ENCODE measurements at places on chromosomes 12 and 14. TPM values are rescaled to one million over a fixed set of nuclear protein-coding genes. Genes with fewer than 3 reads are reported as not detected.

DNA sequence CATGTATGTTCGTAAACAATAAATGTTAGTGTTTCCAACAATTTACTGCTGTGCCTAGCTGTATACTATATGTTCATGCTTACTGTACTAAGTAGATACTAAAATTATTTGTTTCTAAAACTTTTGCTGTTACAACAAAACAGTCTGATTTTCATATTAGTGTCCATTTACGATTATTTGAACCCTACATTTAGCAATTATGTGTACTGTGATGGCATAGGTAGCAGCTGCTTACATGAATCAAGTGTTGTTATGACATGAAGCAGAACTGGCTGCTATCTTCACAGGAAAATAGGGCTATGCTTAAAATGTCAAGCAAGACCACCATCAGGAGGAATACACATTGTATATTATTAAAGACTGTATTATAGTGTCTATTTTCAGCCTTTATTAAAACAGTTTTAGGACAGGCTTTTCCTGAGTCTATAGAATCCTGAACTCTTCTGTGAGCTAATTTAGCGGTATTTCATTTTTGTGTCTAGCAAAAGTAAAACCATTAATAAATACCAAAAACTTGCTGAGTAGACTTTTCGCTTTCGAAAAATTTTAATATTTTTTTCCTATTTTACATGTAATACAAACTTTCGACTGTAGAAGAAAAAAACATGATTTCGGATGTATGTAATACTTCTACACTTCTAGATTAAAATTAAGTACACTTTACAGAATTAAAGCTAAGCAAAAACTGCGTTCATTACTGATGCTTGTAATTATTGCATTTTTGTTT lies 1.1 kb upstream of the WDR89 start:
- H3K36me3 ChIP-seq: no peaks in the 10 kb centered on the region
- H3K27ac ChIP-seq: peak overlapping the region; percentile 92
- H3K4me1 ChIP-seq: peaks cover 25% of the 10 kb centered on the region
- peak overlapping the region; percentile 66 for H3K4me3 ChIP-seq

- no peaks in the 10 kb centered on the region for H3K36me3 ChIP-seq
- no peak overlapping the region for H3K4me3 ChIP-seq
- H3K27ac ChIP-seq: no peak overlapping the region
- H3K27me3 ChIP-seq: no peaks in the 10 kb centered on the region
- no peak for DNase-seq
- no peaks in the 10 kb centered on the region for H3K4me1 ChIP-seq
Measured at GRCh38 chr12:76997011-76997780, 68.2 kb downstream of the E2F7 start.

The TESPA1 gene
- 1.4 TPM for polyA plus RNA-seq

- no peaks in the 10 kb centered on the region for H3K27me3 ChIP-seq
- no peaks in the 10 kb centered on the region for H3K36me3 ChIP-seq
- H3K4me3 ChIP-seq: no peak overlapping the region
- H3K4me1 ChIP-seq: no peaks in the 10 kb centered on the region
Measured at GRCh38 chr12:89134213-89134770, 218.0 kb downstream of the DUSP6 start.

The HVCN1 gene
- 15.5 TPM for polyA plus RNA-seq
